ENCODE measurements at places on chromosomes 13 and 19. TPM values are rescaled to one million over a fixed set of nuclear protein-coding genes. Genes with fewer than 3 reads are reported as not detected.
A peak's percentile ranks its signal among the peaks of the same experiment; 100 is the strongest.

DNA sequence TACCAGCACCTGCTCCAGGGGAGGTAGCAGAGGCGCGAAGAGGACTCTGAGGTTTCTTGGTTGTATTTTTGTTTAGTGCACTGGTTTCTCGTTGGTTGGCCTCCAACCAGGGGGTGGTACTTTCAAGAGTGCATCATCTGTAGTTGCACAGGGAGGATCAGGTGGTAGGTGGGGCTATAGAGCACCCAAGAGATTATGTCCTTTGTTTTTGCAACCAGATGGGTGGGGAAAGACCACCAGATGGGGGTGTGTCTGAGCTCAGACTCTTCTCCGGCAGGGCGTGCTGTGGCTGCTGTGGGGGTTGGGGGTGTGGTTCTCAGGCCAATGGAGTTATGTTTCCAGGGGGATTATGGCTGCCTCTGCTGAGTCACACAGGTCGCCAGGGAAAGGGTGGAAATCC lies 254.4 kb upstream of the KLF12 start:
- H3K27ac ChIP-seq, result no peak overlapping the region
- DNase-seq, result no peak
- H3K4me3 ChIP-seq, result no peak overlapping the region
- peaks cover 4% of the 10 kb centered on the region for H3K36me3 ChIP-seq
- H3K4me1 ChIP-seq, result no peaks in the 10 kb centered on the region

- no peak overlapping the region for H3K27ac ChIP-seq
- H3K4me3 ChIP-seq, result no peak overlapping the region
- no peaks in the 10 kb centered on the region for H3K4me1 ChIP-seq
- no peaks in the 10 kb centered on the region for H3K27me3 ChIP-seq
- H3K36me3 ChIP-seq, result no peaks in the 10 kb centered on the region
Measured at GRCh38 chr13:107413005-107413404, 802.3 kb downstream of the LIG4 start.

GRCh38 chr19:9324584-9324962 lies 594 bp downstream of the ZNF559 start:
- H3K27ac ChIP-seq, result peak overlapping the region; percentile 96
- H3K4me1 ChIP-seq, result peaks cover 27% of the 10 kb centered on the region
- peaks cover 47% of the 10 kb centered on the region for H3K36me3 ChIP-seq
- H3K27me3 ChIP-seq, result no peaks in the 10 kb centered on the region

- no peak overlapping the region for H3K27ac ChIP-seq
- no peaks in the 10 kb centered on the region for H3K27me3 ChIP-seq
- no peak overlapping the region for H3K4me3 ChIP-seq
- H3K4me1 ChIP-seq, result no peaks in the 10 kb centered on the region
Measured at GRCh38 chr13:59951011-59951410, 212.7 kb downstream of the DIAPH3 start.

The DIAPH3 gene
- 21.7 TPM for total RNA-seq

GRCh38 chr13:78426183-78426582 lies 177.2 kb downstream of the POU4F1 start:
- no peaks in the 10 kb centered on the region for H3K4me1 ChIP-seq
- no peaks in the 10 kb centered on the region for H3K36me3 ChIP-seq
- no peak overlapping the region for H3K4me3 ChIP-seq

The ZNF230 gene
- 3.7 TPM for total RNA-seq

DNA sequence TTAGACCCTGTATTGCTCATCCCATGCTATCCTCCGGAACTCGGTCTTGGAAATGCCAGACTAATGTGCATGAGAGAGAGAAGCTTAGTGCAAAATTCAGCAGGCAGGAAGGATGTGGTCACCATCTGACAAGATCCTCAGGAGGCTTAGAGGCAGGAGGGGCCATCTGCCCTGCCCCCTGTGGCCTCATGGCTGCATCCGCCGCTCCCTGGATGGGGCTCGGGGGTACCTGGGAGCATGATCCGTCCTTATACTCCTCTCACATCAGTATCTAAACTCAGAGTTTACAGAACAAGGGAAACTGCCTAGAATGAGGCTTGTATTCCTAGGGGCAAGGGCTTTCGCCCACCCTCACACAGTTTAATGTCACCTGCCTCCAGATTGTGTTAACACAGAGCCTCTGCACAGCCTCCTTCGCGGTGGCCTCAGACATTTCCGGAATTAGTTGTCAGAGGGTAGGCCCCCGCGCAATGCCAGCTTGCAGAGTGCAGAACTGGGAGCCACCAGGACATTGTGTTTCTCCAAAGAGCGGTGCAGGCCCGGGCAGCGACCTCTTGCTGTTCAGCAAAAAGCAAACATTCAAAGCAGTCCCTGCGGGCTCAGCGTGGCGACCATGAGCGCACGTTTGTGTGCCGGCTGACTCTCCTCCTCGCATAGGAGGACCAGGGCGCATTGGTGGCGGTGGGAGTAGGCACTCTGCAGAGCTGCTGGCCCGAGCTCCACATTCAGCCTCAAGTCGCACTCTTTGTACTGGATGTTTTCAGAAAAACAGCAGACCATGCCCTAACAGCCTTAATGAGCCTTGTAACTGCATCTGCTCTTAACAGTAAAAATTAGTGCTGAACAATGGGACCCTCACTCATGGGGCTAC lies 39.1 kb downstream of the GPR12 start:
- peak overlapping the region; percentile 62 for H3K27ac ChIP-seq
- peak overlapping the region; percentile 51 for H3K4me3 ChIP-seq
- peak; percentile 45 for DNase-seq
- no peaks in the 10 kb centered on the region for H3K27me3 ChIP-seq
- H3K4me1 ChIP-seq, result peaks cover 24% of the 10 kb centered on the region
